ENCODE measurements at places on chromosomes 5 and 9.

GRCh38 chr5:107619781-107620180 is 51.0 kb downstream of the EFNA5 start:
- DNase-seq: no peak

GRCh38 chr5:135365281-135365680 is 33.8 kb downstream of the MACROH2A1 start:
- no peak for DNase-seq

DNA sequence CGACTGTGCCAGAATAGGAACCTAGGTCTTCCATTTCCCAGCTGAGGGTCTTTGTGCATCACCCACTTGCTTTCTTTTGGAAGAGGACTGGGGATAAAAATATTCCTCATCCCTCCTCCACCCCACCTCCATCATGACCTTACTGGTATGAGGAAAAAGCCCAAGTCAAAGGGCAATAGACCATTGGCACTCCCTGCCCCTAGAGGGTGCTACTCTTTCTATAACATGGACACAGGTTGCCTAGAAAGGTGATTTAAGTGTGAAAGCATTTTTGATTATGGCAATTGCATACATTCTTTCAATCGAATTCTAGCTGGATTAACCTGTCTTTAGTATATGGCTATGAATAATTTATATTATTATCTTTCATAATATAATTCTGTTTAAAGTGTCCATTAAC is 22.8 kb upstream of the ZNF618 start:
- DNase-seq: no peak

- DNase-seq: no peak
These were observed 41.4 kb downstream of the PSIP1 start for GRCh38 chr9:15469406-15469805.

DNA sequence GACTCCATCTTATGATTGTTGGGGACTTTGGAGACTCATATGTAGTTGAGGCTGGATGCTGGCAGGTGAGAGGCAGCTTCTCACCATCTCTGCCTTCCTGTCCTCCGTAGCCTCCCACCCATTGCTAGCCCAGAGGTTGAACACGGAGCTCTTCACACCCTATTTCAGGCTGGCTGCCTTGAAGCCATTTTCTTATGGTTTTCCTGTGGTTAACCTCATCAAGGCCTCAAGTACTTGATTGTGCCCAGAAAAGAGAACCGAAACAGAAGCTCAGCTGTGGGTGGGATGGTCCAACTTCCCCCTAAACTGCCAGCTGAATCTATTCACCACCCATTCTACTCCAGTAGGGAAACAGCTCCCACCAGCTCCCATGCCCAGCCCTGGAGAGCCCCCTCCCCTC is 102.9 kb downstream of the LIFR start:
- DNase-seq: peak; percentile 17

DNA sequence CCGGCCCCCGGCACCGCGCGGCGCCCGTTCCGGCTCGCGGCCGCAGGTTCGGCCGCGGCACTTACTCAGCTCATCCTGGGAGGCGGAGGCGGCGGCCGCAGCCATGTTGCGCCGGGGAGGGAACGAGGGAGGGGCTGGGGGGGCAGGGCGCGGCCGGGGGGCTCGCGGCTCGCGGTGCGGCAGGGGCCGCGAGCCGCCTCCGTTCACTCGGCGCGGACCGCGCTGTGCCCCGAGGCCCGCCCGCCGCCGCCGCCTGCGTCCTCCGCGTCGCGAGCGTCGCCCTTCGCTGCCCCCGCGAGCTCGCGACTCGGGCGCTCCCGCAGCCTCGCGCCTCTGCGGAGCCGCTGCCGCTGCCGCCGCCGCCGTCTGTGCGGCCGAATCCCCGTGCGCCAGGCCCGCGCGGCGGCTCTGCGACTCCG is 735 bp downstream of the ECPAS start:
- no peak for DNase-seq

- DNase-seq: no peak
These were observed 68.3 kb upstream of the SHB start for GRCh38 chr9:38137342-38137741.
